ENCODE measurements at places on chromosomes 16 and 17. TPM values are rescaled to one million over a fixed set of nuclear protein-coding genes. Genes with fewer than 3 reads are reported as not detected.

DNA sequence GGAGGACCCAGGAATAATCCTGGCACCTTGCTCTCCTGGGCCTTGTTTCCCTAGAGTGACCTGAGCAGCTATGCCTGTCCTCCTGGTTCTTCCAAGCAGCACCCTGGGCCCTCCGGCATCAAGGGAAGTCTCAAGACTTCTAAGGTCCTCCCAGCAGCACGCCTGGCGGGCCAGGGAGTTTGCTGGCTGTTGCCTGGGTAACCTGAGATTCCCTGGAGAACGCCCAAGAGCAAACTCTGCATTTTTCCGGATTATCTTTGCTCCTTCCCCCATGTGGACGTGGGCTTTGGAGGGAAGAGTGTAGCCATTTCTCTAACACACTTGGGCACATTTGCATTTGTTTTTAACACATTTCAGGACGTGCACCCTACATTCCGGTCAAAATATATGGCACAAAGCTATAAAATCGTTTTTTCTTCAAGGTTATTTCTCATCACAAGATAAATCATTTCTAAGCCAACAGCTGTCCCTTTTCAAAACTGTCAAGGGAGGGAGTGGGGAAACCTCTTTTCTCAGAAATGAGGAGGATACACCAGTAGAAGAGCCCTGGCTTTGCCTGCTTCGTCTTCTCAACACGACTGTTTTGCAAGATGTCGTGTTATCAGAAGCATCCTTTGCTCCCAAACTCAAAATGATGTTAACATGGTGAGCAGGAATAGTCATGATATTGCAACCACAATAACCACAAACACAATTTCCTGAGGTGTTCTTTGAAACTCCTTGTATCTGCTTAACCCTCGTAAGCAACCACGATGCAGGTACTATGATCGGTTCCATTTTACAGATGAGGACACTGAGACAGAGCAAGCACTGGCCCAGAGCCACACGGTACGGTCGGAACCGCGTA, 116.5 kb downstream of the ADCY9 start:
- H3K4me1 ChIP-seq = peaks cover 26% of the 10 kb centered on the region
- H3K4me3 ChIP-seq = no peak overlapping the region
- peak; percentile 15 for DNase-seq

DNA sequence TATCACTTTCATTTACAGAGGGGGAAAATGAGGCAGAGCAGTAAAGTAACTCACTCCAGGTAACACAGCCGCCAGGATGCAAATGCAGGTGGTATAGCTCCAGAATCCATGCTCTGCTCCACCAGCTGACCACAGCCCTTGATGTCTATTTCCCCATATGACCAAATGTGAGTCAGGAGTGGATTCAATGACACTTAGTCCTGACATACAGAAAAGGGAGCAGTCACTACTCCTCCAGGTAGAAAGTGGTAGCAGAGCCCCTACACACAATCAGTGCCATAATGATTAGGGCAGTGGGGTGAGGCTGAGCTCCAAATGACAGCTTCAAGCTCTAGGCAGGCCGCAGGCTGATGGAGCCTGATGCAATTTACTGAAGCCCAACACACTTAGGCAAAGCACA, 43.3 kb upstream of the GFOD2 start:
- H3K4me3 ChIP-seq = no peak overlapping the region
- H3K4me1 ChIP-seq = peaks cover 18% of the 10 kb centered on the region
- H3K27ac ChIP-seq = no peak overlapping the region
- H3K36me3 ChIP-seq = peaks cover 14% of the 10 kb centered on the region

Gene NHLRC4
- total RNA-seq = 2.7 TPM

- H3K27ac ChIP-seq = no peak overlapping the region
- H3K36me3 ChIP-seq = no peaks in the 10 kb centered on the region
- no peak overlapping the region for H3K4me3 ChIP-seq
- H3K4me1 ChIP-seq = no peaks in the 10 kb centered on the region
- no peak for DNase-seq
Measured at GRCh38 chr16:65070831-65071432, 50.9 kb downstream of the CDH11 start.

DNA sequence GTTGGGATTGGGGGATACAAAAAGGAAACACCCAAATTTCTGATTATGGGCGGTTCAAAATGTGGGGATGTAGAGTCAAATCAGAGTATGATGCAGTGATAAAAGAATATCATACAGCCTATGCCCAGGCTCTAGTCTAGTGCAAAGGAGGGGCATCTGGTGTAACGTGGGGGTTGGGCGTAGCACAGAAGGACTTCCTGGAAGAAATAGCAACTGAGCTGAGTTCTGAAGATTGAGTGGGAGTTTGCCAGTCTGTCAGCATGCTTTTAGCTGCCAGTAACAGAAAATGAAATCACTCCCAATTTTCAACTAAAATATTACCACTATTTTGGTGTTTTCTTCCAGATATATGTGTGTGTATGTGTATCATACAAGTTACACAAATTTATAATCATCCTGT, 196.9 kb downstream of the SPECC1 start:
- no peaks in the 10 kb centered on the region for H3K36me3 ChIP-seq
- H3K4me3 ChIP-seq = no peak overlapping the region
- no peak for DNase-seq

Gene COX6A2
- not detected for total RNA-seq

- H3K27ac ChIP-seq = peak overlapping the region; percentile 68
- peaks cover 4% of the 10 kb centered on the region for H3K27me3 ChIP-seq
- H3K4me3 ChIP-seq = no peak overlapping the region
- H3K36me3 ChIP-seq = peaks cover 7% of the 10 kb centered on the region
- no peak for DNase-seq
Measured at GRCh38 chr17:61219460-61219859, 180.2 kb upstream of the TBX2 start.

- peaks cover 43% of the 10 kb centered on the region for H3K36me3 ChIP-seq
- H3K4me1 ChIP-seq = peaks cover 11% of the 10 kb centered on the region
- H3K4me3 ChIP-seq = no peak overlapping the region
- H3K27ac ChIP-seq = no peak overlapping the region
- DNase-seq = no peak
Measured at GRCh38 chr17:78225088-78225865, 6.2 kb upstream of the TMEM235 start.

DNA sequence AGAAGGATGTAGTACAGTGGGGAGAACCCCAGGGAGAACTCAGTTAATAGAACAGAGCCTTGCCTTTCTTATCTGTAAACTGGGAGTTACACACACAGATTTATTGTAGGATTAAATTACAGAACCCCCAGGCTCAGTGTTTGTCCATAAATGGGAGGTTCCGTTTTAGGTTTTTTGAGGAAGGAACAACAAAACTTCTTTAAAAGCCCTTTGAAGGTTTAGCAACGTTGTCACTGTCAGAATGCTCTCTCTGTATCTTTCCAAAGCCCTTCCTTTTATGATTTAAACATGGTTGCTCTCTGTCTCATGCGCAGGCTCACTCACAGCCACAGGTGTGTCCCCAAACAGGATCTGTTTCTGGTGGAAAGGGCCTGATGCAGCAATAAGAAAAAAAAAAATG, 9.4 kb upstream of the GNA13 start:
- no peaks in the 10 kb centered on the region for H3K4me1 ChIP-seq
- H3K27ac ChIP-seq = no peak overlapping the region
- H3K27me3 ChIP-seq = peaks cover 4% of the 10 kb centered on the region
- no peak overlapping the region for H3K4me3 ChIP-seq
- no peak for DNase-seq

GRCh38 chr16:22188595-22189442, 17.3 kb upstream of the EEF2K start:
- peaks cover 5% of the 10 kb centered on the region for H3K36me3 ChIP-seq
- no peaks in the 10 kb centered on the region for H3K27me3 ChIP-seq
- peak overlapping the region; percentile 83 for H3K4me3 ChIP-seq
- peak; percentile 74 for DNase-seq
- H3K27ac ChIP-seq = peak overlapping the region; percentile 99
- H3K4me1 ChIP-seq = peaks cover 39% of the 10 kb centered on the region

- no peaks in the 10 kb centered on the region for H3K36me3 ChIP-seq
- H3K27me3 ChIP-seq = peaks cover 48% of the 10 kb centered on the region
- no peaks in the 10 kb centered on the region for H3K4me1 ChIP-seq
- H3K27ac ChIP-seq = no peak overlapping the region
- H3K4me3 ChIP-seq = no peak overlapping the region
- no peak for DNase-seq
Measured at GRCh38 chr17:40952661-40953060, 14.1 kb downstream of the KRT39 start.

GRCh38 chr17:19590451-19590850, 56.8 kb downstream of the SLC47A1 start:
- H3K4me1 ChIP-seq = no peaks in the 10 kb centered on the region
- H3K4me3 ChIP-seq = no peak overlapping the region
- no peaks in the 10 kb centered on the region for H3K36me3 ChIP-seq

DNA sequence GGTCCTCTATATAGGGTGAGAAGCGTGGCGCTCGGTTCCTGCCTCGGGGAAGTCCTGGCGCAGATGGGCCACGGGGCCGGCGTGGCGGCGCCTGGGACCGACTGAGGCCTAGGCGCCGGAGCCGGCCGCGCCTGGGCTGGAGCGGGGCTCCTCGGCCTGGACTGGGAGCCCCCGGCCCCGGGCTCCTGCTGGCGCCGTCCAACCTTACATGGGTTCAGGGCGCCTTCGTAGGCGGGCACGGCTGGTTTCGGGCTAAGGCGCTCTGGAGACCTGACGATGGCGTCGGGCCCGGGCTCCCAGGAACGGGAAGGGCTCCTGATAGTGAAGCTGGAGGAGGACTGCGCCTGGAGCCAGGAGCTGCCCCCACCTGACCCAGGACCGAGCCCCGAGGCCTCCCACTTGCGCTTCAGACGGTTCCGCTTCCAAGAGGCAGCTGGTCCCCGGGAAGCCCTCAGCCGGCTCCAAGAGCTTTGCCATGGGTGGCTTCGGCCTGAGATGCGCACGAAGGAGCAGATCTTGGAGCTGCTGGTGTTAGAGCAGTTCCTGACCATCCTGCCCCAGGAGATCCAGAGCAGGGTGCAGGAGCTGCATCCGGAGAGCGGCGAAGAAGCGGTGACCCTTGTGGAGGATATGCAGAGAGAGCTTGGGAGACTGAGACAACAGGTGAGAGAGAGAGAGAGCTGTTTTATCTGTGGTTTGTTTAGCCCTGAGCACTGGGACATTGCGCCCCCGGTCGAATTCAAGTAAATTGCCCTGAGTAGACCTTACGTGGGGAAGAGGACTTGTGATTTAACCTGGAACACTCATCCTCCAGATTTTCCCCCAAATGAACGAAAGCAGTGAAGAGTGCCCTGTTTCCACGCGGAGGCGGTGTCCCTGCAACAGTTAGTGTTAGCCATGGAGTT, 504 bp downstream of the ZNF263 start:
- H3K4me3 ChIP-seq = peak overlapping the region; percentile 90
- peaks cover 50% of the 10 kb centered on the region for H3K36me3 ChIP-seq
- DNase-seq = no peak

GRCh38 chr17:291587-291986, 61.0 kb downstream of the RPH3AL start:
- no peaks in the 10 kb centered on the region for H3K27me3 ChIP-seq
- peak; percentile 3 for DNase-seq
- no peaks in the 10 kb centered on the region for H3K36me3 ChIP-seq
- H3K4me1 ChIP-seq = peaks cover 7% of the 10 kb centered on the region
- H3K27ac ChIP-seq = no peak overlapping the region
- no peak overlapping the region for H3K4me3 ChIP-seq

Gene SLC35G6
- not detected for total RNA-seq

DNA sequence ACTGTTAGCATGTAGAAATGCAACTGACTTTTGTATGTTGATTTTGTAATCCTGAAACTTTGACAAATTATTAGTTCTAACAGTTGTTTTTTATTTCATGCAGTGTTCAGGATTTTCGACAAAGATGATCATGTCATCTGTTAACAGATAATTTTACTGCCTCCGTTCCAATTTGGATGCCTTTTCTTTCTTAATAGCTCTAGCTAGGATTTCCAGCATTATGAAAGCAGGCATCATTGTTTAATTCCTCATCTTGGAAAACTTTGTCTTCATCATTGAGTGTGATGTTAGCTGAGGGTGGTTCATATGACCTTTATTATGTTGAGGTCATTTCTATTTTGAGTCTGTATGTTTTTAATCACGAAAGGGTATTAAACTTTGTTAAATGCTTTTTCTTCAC, 31.9 kb downstream of the RMI2 start:
- no peaks in the 10 kb centered on the region for H3K27me3 ChIP-seq
- H3K36me3 ChIP-seq = peaks cover 12% of the 10 kb centered on the region
- DNase-seq = no peak
- no peak overlapping the region for H3K4me3 ChIP-seq
- peaks cover 16% of the 10 kb centered on the region for H3K4me1 ChIP-seq

Gene GLIS2
- 0.17 TPM for total RNA-seq

DNA sequence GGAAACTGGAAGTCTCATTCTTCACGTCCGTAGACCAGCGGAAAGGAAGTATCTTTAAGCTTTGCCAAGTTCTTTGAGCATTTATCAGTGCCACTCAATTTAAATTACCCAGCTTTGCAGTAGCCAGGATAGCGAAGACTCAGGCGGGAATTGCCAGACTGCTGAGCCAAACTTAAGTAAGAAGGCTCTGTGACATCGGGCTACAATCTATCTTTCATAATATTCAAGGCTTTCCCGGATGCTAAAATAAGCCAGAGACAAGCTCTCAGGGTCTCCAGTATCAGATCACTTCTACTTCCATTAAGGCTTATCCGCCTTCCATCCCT, 436 bp upstream of the BRIP1 start:
- peak overlapping the region; percentile 94 for H3K27ac ChIP-seq
- DNase-seq = no peak
- H3K4me1 ChIP-seq = peaks cover 42% of the 10 kb centered on the region
- H3K4me3 ChIP-seq = peak overlapping the region; percentile 87
- H3K36me3 ChIP-seq = peaks cover 17% of the 10 kb centered on the region
- H3K27me3 ChIP-seq = no peaks in the 10 kb centered on the region

- H3K27ac ChIP-seq = no peak overlapping the region
- peaks cover 49% of the 10 kb centered on the region for H3K27me3 ChIP-seq
- peaks cover 10% of the 10 kb centered on the region for H3K4me1 ChIP-seq
- no peak for DNase-seq
Measured at GRCh38 chr17:42053731-42054500, 3.5 kb upstream of the C17orf113 start.

DNA sequence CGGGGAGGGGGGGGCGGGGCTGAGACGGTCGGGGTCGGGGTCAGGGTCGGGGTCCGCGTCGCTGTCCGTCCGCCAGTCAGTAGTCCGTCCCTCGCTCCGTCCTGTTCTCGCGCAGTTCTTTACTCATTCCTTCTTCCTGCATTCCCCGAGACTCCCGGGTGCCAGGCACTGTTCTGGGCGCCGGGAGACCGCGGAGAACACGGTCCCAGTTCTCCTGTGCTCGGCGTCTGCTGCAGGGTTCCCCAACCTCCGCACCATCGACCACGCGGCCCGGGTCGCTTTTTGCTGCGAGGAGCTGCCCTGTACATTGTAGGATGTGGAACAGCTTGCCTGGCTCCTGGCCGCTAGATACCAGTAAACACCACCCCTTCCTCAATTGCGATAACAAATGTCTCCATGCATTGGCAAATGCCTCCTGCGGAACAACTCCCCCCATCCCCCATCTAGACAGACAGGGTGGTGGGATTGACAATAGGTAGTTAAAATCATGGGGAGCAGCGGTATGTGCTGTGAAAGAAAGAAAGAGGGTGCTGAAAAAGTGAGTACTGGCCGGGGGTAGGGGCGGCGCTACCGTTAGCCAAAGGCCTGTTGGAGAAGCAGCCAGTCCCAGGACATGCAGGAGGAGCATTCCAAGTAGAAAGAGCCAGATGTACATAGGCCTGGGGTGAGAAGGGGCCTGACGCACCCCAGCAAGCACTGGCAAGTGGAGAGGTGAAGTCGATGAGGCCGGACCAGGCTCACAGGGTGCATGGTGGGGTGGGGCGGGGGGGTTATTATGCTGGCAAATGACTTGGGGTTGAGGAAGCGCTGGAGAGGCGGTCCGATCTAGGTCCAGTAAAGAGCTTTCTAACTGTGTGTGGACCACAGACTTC, 631 bp downstream of the TRAF7 start:
- DNase-seq = no peak
- peak overlapping the region; percentile 92 for H3K4me3 ChIP-seq
- peak overlapping the region; percentile 93 for H3K27ac ChIP-seq
- H3K4me1 ChIP-seq = peaks cover 39% of the 10 kb centered on the region

Gene SLC52A1
- total RNA-seq = 0.82 TPM

All from activated CD4-positive, alpha-beta T cell treated with anti-CD3 and anti-CD28 coated beads, Interleukin-2, amount 10 ng/mL, durations not matched to agents 7 days and 5 days (primary cell).